CD4-positive, alpha-beta memory T cell (primary cell): ENCODE measurements at places on chromosomes 4 and X. TPM values are rescaled to one million over a fixed set of nuclear protein-coding genes. Genes with fewer than 3 reads are reported as not detected.

Gene RBM47
- 1.5 TPM for total RNA-seq

- no peak for DNase-seq
These were observed 154.9 kb downstream of the FRMPD4 start for GRCh38 chrX:12292996-12293765.

Gene TENM3
- not detected for total RNA-seq

DNA sequence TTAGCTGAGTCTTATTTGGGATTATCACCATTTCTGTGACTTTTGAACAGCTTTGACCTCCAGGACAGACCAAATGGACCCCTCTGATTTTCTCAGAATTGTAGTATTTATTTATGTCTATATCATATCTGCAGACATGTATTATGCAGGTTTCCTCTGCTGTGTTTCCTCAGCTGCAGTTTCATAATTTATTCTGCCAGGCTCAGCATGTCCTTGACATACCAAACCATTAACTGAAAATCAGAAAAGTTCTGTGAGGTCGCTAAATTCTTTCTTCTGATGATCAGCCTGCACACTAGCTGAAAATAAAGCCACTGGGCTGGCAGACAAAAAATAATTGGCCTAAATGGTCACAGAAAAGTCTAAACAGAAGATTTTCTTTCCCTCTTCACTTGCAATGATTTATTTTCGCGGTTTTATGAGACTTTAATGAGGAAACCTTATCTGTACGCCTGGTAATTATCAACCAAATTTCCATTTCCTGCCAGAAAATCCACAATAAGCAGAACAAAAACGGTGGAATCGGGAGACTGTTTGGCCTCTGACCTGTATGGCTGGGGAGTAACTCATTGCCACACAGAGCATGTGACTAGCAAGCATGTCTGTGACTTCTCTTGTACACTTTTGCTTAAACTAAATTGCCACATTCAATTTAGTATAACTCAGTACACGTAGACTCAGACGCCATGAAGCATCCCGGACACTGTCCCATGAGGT is 150.9 kb downstream of the ENPP6 start:
- no peak for DNase-seq

GRCh38 chr4:178205826-178206225 is 763.6 kb upstream of the AGA start:
- no peak for DNase-seq

- DNase-seq: peak; percentile 29
These were observed 338 bp upstream of the KLHL2 start for GRCh38 chr4:165207016-165207430.
